ENCODE measurements at places on chromosomes 11 and 22. TPM values are rescaled to one million over a fixed set of nuclear protein-coding genes. Genes with fewer than 3 reads are reported as not detected.

The MYBPC3 gene
- total RNA-seq, result 0.86 TPM

DNA sequence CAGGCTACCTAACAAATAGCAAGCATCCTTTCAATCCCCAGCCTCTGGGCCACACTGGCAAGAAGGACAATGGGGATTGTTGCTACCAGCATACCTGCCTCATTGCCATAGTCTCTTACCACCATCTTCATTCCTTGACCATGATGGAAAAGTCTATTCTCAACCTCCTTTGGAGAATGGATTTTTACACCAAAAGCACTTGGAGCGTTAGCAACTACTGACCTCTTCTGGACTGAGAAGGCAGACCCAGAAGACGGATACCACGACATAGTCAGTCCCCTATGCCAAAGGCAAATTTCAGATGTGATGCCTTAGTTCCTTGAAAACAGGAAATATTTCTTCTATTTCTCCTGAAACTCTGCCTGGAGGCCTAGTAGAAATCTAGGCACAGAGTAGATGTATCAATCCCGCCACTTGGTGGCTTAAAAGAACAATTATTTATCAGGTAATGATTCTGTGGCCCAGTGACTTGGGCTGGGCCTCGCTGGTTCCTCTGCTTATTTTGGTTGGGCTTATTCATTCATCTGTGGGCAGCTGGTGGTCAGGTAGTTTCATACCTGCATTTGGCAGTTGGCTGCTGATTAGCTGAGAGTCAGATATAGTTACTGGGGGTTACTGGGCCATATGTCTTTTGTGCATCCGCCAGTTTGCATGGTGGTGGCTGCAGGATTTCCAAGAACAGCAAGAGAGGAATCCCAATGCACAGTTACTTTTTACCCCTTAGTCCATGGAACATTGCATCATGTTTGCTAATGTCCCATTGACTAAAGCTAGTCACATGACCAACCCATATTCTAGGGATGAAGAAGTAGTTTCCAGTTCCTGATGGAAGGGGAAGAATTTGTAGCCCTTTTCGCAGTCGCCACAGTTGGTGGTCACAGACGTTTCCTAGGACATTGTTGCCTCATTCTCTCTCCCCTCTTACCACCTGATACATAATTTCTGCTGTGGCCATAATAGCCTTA lies 75.2 kb downstream of the DHCR7 start:
- H3K4me1 ChIP-seq, result no peaks in the 10 kb centered on the region
- no peak overlapping the region for H3K27ac ChIP-seq
- H3K27me3 ChIP-seq, result no peaks in the 10 kb centered on the region
- H3K36me3 ChIP-seq, result no peaks in the 10 kb centered on the region
- DNase-seq, result no peak

DNA sequence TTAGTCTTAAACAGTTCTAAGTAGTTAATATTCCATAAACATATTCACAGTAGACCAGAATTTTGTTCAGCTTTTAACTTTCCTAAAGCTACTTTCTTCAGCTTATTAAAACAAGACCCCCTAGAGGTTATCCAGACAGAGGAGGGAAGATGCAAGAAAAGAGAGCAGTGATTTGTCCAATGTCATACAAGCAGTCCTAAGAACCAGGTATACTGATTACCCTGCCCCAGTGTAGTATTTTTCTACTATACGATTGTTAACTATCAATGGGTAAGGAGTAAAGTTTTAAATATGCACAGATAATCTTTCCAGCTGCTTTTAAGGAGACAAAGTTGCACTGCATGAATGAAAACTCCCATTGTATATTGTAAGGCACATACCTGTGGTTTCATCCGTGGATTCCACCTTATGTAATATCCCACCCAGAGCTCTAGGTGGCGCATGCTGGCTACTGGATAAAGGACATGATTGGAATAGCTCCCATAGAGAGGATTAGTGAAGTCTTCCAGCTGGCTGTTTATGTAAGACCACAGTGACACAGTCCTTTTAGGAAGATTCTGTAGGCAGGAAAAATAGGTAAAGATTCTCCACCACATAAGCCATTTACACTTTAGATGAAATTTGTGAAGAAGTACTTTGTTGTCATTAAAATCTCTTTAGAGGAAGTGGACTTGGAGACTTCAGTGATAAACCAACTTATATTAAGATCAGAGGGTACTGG lies 45.6 kb downstream of the CEP57 start:
- DNase-seq, result peak; percentile 39
- H3K4me3 ChIP-seq, result no peak overlapping the region
- no peaks in the 10 kb centered on the region for H3K27me3 ChIP-seq

- H3K36me3 ChIP-seq, result no peaks in the 10 kb centered on the region
- no peak for DNase-seq
- no peaks in the 10 kb centered on the region for H3K4me1 ChIP-seq
- no peaks in the 10 kb centered on the region for H3K27me3 ChIP-seq
- H3K4me3 ChIP-seq, result no peak overlapping the region
- no peak overlapping the region for H3K27ac ChIP-seq
Measured at GRCh38 chr11:56396047-56396446, 16.4 kb upstream of the OR5AL1 start.

The UBQLN3 gene
- total RNA-seq, result not detected

The SYNGR1 gene
- total RNA-seq, result 7.0 TPM
